Fibroblast of the conjunctiva (primary cell): ENCODE measurements at places on chromosomes 1 and 21.

DNA sequence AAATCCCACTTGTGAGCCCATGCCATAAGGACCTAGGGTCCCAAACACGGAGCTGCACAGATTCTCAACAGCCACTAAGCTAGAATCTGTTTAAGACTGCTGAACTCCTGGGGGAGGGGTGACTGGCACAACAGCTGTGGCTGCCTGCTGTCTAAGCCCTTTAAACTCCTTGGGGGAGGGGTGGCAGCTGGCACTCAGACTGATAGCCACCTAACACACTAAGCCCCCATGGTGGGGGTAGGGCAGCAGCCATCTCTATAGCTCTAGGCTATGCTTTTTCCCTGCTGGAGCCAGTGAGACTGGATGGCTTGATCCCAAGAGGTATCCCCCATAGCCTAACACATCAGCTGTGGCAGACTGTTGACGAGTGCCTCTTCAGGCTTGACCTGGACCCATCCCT is 73.3 kb upstream of the FMO3 start:
- DNase-seq: no peak

- DNase-seq: no peak
These were observed 134.1 kb downstream of the CYYR1 start for GRCh38 chr21:26438976-26439375.

- peak; percentile 56 for DNase-seq
These were observed 20.7 kb upstream of the LAX1 start for GRCh38 chr1:203744075-203744972.

DNA sequence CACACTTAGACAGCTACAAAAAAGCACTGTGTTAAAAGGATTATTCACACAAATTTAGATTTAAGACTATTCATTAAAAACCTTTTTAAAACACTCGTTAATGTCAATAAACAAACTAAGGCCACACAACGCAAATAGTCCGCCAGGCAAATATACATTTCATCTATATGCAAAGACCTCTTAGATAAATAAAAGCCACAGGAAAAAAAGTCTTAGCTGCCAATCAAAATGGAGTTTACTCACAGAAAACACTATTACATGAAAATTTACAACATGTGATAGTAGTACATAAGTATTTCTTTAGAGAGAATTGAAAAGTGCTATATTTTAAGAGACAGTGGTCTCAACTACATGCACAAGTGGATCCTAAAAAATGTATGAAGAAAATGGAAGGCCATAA is 2.7 kb upstream of the PHTF1 start:
- no peak for DNase-seq

DNA sequence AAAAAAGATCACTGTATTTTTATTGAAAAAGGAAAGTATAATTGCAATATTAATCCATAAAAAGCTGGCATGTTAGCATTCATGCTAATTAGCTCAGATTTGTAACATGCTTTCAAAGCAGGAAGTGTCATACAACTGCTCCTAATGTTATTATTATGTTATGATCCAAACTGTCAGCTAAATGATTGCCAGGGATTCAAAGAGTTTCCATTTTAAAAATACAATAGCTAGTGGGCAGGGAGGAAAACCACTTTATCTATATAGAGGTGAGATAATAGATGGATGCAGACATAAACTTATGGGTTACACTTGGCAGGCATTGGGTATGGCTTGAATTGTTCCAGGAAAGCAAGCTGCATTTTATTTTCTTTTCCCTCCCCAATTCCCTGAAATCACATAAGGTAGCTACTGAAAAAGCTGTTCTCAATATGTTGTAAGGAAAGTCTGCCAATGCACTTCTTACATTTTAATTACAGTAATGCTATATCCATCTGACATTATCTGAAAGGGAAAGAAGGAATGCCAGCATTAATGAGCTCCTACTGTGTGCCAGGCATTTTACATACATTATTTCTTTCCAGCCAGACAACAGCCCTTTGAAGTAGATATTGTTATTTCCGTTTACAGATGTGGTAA is 9.8 kb upstream of the MYSM1 start:
- no peak for DNase-seq

GRCh38 chr21:28336314-28336713 is 656.4 kb downstream of the LTN1 start:
- peak; percentile 86 for DNase-seq

GRCh38 chr21:33314111-33314510 is 10.7 kb upstream of the IFNAR1 start:
- no peak for DNase-seq

- DNase-seq: no peak
These were observed 235.4 kb downstream of the PTPRU start for GRCh38 chr1:29471487-29472313.

DNA sequence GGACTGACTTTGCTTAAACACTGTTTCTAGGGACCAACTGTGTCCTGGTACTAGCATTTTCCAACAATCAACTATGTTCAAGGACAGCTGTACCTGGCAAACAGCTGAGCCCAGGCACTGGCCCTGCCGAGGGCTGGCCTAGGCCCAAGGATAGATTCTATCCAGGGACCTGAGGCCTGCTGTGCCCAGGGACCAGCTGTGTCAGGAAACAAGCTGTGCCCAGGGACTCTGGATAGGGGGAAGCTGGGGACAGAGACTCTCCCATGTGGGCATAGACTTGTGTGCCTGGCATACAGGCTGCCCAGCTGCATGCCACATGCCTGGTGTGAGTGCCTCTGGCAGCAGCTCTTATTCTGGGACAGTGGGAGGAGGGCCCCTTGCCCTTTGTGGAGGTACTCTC is 38.1 kb upstream of the POU3F1 start:
- no peak for DNase-seq

DNA sequence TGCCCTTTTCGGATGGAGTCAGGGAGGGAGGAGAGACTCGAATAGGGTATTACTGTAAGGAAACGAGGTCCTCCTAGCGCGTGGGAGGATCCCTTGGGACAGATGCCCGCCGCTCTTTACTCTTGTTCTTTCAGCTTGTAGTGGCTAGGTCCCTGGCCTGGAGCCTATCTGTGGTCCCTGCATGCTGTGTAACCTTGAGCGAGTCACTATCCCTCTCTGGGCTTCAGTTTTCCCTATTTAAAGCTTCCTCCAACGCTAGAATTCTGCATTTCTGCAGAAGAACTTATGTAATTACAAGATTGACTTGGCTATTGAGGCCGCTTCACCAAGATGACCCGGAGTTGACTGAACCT is 744 bp downstream of the MIER1 start:
- no peak for DNase-seq

- no peak for DNase-seq
These were observed at the start of gene HCRTR1 for GRCh38 chr1:31617218-31617915. Gene HCRTR1 (plus strand): TSS chr1:31617689. CDS start chr1:31619193, 1,504 bp downstream.

DNA sequence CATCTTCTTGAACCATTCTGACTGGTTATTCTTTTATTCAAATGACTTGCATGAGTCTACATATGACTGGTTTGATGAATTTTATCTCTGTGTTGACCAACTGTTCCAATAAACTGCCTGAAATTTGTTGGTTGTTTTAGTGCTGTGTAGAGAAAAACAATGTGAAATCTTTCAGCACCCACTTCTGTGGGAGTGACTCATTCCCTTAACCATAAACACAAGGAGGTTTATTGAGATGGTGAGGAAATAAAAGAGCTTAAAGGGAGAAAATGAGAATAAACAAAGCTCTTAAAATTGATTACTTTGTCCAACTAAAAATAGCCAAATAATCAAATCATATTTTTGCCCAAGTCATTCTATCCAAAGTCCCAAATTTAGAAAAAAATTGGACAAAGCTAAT is 341.1 kb downstream of the TGFB2 start:
- no peak for DNase-seq

DNA sequence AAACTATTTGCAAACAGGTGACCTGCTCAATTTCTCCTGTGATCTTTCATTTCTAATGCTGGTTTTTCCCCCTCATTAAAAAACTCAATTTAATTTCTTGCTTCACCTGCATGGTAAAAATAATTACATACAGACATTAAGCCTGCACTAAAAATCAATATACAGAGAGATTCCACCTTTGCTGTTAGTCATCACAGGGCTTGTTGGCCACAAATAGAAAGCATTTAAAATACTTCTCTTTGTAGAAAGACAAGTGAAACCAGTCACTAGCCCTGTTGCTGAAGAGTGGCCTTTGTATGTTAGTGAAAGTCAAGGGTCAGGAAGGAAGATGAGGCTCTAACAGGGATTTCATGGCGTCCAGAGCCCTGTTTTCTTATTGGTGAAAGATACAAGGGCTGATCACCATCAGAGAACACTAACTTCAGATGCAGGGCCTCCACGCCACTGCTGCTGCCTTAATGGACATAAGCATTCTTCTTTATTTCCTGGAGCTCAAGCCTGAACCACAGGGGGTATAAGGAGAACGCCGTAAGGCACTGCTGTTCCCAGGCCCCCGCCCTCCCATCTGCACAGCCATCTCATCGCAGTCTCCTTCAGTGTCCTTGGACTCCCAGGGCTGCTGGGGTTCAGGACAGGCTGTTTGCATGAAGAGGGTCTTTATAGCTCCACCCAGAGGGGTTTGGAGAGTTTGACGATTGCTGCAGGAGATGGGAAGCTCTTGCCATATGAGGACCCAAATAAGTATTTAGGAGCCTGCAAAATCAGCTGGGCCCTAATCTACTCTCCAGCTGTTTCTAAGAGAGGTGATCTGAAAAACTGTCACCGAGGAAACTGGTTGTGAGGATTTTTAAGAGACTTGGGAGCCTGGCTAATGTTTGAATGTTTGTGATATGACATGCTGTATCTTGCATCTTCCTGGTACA is 117.3 kb upstream of the IRF2BP2 start:
- no peak for DNase-seq

GRCh38 chr1:48227165-48228013 is 4.9 kb downstream of the SLC5A9 start:
- DNase-seq: no peak
